ENCODE measurements at places on chromosomes 4 and X.
A peak's percentile ranks its signal among the peaks of the same experiment; 100 is the strongest.

DNA sequence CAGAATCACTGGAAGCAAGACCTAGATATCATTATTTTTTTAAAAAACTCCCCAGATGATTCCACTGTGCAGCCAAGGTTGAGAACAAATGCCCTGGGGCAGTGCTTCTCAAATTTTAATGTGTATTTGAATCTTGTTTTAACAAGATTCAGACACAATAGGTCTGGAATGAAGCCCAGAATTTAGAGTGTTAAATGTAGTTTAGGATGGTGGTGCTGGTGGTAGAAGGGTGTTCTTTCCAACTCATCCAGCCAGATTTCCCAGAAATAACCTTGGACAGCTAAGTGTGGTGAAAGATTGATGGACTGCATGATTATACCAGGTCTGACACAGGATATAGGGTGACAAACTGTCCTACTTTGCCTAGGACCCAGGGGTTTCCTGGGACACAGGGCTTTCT is 120.1 kb upstream of the MED14 start:
- no peak for DNase-seq

DNA sequence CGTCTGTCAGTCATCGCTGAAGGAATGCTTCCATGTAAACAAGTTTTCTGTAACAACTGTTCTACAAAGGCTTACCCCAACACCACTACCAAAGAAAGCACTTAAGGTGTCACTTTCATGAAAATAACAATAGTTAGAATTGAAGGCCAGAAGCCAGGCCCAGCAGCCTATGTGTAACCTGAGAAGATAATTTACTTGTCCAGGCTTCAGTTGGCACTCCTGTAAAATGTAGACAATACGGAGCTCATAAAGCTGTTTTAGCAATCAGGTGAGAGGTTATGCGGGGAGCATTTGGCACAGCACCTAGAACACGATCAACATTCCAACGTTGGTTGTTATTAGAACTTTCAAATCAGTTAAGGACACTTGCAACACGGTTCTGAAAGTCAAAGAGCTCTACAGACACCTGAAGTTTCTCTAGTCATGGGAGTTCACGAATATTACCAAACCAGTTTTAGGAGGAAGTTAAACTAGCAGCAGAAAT is 15.7 kb downstream of the ADGRA3 start:
- no peak for DNase-seq

DNA sequence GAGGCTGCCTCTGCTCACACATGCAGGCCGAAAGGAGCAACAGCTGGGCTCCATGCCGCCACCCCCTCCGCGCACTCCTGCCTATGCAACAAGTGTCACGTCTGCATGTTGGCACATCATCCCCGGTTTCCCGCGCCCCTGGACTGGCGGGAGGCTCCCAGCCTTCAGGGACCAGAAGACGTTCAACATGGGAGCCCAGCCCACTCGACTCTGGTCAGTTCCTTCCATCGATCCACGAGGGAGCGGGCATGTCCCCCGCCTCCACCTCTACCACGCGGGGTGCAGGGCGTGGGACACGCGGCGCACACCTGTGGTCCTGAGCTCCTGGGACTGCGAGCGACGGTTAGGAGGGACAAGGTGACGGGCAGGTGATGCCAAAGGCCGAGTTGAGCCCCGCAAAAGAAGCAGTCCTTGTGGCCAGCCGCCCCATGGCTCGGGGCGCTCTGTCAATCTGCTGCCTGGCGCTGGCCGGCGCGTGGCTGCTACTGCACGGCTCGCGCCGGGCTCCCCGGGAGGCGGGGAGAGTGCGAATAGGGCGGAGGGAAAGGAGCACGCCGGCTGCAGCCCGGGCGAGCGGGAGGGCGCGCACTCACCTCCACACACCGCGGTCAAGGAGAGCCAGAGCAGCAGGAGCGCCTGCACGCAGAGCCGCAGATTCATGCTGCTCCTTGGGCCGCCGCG is 645 bp downstream of the APLN start:
- no peak for DNase-seq

DNA sequence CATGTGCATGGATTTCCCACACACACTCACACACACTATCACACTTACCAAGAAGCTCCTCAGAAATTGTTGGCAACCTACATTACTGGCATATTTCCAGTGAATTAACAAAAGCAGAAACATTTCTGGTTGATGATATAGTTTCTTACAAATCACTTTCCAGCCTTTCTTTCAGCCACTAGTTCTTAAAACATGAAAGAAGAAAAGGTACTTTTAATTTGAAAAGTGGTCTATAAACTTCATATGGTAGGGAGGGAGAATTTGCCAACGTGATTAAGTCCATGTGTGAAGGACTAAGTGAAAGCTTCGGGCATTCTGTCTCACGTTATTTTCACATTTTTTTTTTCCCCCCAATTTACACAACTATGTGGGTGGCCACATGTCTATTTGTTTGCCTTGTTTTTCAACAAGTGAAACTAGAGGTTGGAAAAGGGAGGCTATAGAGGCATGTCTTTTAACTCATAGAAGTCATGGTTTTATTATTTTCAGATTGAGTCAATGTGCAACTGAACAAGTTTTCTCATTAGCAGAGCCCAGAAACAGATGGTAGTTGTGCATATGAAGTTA is 832.1 kb upstream of the INTU start:
- no peak for DNase-seq

DNA sequence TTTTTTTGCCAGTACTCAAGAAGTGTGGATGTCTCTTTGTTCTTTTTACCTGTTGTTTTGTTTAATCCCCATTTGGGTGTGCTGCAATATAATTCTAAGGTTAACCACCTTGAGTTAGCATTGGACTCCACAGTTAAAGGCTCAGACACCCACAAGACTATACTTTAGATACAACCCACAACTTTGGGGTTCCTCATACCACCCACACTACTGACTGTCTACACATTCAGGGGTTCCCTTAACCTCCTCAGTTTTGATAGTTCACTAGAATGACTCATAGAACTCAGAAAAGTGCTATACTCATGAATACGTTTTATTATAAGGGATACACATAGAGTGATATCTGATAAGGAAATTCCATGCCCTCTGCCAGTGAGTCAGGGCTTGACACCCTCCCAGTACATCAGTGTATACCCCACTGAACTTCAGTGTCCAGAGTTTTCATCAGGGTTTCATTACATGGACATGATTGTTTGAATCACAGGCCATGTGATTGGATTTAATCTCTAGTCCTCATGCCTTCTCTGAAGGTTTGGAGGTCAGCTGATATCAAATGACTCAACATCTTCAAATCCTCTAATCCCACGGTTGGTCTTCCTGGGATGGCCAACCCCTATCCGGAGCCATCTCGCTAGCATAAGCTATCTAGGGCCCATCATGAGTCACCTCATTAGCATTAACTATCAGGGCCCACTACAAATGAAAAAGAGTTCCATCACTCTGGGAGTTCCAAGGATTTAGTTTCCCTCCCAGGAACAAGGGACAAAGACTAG is 357.7 kb upstream of the EMCN start:
- no peak for DNase-seq

DNA sequence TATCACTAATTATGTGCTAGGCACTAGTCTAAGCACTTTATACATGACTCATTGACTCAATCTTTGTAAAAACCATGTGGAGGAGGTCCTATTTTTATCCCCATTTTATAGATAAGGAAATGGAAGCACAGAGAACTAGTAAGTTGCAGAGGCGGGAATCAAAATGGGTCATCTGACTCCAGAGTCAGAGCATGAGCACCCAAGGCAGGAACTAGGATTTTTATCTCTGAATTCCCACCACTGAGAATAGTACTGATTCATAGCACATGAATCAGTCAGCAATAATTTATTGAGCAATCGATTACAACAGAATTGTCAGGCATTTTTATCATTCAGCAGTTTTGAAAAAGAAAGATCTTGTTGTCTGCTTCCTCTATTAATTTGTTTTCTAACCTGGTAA is 19.3 kb downstream of the SCARB2 start:
- DNase-seq, result no peak

GRCh38 chr4:137378393-137378792 is 153.9 kb downstream of the PCDH18 start:
- DNase-seq, result no peak

DNA sequence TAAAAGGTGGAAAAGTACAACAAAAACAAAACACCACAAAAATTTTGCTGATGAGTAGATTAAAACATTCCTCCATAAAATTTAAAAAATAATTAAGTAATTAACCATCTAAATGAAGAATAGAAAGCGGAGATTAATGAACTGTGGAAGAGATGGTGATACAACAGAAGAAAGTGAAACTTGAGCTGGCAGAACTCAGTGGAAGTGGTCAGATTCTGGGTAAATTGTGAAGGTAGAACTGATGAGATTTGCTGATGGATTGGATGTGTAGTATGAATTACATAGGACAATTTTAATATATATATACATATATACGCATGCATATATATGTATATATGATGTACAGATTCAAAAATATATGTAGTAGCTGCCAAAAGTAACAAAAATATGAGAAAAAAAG is 73.9 kb downstream of the AMOT start:
- no peak for DNase-seq

DNA sequence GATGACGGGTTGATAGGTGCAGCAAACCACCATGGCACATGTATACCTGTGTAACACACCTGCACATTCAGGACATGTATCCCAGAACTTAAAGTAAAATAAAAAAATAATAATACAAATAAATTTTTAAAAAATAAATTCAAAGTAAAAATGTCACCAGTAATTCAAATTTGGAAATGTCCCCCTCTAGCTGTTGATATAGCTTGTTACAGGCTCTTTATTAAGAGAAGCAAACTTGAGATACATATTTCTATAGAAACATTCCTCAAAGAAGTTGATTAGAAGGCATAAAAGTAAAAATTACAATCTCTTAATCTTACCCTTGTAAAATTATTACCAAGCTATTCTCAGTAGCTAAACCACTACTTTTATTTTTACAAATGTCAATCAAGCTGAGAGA is 1397.0 kb downstream of the FAM133A start:
- no peak for DNase-seq

DNA sequence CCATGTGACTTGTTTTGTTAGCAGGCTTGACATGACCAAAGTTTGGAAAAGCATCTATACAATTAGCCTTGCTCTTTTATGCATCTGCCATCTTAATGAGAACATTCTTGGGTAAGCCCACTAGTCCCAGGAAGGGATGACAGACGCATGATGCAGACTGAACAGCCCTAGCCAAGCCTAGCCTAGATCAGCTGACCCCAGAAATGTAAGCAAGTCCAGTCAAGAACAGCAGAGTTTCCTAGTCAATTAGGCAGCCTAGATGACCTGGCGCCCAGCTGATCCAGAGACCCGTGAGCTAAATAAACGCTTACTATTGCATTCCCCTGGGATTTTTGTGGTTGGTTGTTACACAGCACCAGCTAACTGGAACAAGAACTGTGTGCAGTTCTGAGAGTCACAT is 457.9 kb downstream of the BCOR start:
- no peak for DNase-seq

DNA sequence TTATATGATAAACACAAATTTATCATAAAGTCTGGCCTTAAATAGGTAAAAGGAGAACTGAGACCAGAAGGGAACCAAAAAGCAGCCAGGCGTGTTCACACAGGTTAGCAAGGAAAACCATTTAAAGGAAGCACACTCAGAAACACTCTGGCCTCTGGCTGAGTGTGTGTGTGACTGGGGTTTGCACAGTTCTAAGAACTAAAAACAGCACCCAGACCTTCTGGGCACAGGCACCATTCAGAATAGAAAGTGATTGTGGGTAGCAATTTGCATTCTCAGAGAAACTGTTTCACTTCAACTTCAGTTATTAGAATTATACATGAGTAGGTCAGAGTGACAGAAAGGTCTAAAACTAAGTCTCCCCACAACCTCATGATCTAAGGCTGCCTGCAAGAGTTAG is 10.0 kb downstream of the GPR82 start:
- no peak for DNase-seq

DNA sequence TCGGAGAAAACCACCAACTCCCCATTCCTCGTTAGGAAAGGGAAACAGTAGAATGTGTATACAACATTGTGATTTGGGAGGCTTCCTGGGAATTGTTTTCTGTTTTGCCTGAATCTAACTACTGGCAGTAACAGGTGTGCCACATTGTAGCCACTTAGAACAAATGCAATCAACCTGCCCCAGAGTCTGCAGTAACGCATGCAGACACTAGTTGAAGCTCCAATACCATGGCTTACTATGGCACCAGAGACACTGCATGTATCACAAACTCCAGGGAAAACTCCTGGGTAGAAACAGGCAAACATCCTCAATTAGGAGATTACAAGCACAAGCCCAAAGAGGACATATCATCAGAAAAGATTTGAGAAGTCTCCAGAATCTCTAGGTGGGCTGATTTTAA is 154.2 kb upstream of the NEIL3 start:
- no peak for DNase-seq

- no peak for DNase-seq
These were observed 6.8 kb upstream of the ANOS1 start for GRCh38 chrX:8738588-8739189.

- peak; percentile 23 for DNase-seq
These were observed 32.1 kb upstream of the MTNR1A start for GRCh38 chr4:186587416-186588018.

GRCh38 chr4:184287697-184288255 is 70.1 kb upstream of the ENPP6 start:
- no peak for DNase-seq
